Fibroblast of lung (primary cell): ENCODE measurements at places on chromosomes 11 and 22. TPM values are rescaled to one million over a fixed set of nuclear protein-coding genes. Genes with fewer than 3 reads are reported as not detected.

- DNase-seq = no peak
Measured at GRCh38 chr11:132035766-132036165, 665.4 kb downstream of the NTM start.

The TTLL1 gene
- total RNA-seq = 13.4 and 15.7 TPM in 2 replicates

The TIGD3 gene
- total RNA-seq = under 0.01 and 0.17 TPM in 2 replicates

DNA sequence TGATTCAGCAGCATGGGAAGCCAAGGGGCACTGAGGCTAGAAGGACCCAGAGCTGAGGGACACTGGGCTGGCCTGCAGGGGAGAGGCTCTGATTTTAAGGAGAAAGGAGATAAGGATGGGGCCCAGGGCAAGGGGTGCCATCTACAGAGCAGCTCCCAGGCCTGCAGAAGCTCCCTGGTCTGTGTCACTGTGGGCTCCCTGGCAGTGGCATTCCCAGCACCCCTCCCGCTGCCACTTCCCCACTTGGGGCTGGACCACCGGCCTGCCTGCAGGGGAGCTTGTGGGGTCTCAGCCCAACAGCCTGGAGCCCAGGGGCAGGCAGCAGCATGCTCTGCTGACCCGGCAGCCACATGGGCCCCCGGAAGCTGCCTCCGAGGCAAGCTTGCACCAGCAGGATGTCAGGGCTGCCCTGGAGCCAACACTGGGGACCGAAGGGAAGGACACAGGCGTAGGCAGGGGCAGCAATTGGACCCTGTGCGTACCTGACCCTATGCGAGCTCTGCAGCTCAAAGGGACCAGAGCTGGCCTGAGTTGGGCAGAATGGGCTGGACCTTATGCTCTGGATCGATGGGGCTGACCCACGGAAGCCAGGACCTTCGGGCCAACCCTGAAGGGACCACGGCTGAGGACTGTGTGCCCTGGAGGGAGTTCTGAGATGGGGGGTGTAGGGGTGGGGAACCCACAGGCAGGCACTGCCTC lies 35.4 kb upstream of the WNT7B start:
- DNase-seq = no peak

The SLC22A8 gene
- not detected in 2 replicates for total RNA-seq
